ENCODE measurements at places on chromosomes 13 and 19.

- no peak for DNase-seq
Measured at GRCh38 chr19:20273951-20274570, 107.0 kb downstream of the ZNF486 start.

- DNase-seq: no peak
Measured at GRCh38 chr19:39299404-39299803, 3.2 kb downstream of the IFNL1 start.

- no peak for DNase-seq
Measured at GRCh38 chr13:48255954-48256353, 22.9 kb downstream of the ITM2B start.

GRCh38 chr13:94753327-94753726 is 41.0 kb upstream of the SOX21 start:
- DNase-seq: no peak

GRCh38 chr13:97226788-97227627 is 4.9 kb downstream of the MBNL2 start:
- peak; percentile 67 for DNase-seq

GRCh38 chr13:21636656-21637055 is 32.7 kb upstream of the MICU2 start:
- DNase-seq: no peak

DNA sequence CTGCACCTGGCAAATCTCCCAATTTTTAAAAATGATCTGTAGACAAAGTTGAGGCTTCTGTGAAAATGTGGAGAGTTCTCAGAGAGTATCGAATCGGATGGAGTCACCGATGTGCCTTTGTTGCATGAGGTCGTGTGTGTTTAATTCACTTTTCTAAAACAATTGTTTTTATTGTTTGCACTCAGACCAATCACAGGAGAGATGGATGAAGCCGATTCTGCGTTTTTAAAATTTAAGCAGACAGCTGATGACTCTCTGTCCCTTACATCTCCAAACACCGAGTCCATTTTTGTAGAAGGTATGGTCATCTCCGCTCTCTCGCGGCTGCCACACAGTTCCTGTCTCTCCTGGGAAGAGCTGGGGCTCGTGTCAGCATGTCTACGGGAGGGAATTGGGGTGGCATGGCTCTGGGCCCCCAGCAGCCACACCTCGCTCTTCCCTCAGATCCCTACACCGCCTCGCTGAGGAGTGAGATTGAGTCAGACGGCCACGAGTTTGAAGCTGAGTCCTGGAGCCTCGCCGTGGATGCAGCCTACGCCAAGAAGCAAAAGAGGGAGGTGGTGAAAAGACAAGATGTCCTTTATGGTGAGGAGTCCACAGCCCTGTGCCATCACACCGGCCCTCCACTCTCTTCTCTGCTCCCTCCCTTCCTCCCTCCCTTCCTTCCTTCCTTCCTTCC is 47.2 kb downstream of the PEX11G start:
- DNase-seq: no peak

DNA sequence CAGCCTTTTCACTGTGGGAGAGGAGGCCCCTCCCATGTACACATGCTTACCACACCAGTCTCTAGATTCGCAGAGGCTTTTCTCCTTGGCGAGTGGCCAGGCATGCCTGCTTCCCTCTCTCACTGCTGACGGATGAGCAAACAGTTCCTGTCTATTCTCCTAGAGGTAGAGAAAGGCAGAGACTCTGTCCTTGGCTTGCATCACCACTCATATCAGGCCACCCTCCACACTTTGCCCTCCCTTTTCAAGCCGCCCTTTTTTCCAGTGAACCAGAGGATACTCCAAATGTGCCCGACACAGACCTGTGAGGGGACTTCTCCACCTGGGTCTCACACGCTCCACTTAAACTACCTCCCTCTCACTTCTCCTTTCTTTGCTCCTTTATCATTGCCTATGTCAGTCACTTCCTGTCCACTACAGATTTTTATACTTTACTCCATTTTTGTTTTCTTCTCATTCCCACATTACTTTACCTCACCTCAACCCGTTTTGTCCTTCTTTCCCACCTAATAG is 284.6 kb downstream of the DNAJC15 start:
- DNase-seq: peak; percentile 89

DNA sequence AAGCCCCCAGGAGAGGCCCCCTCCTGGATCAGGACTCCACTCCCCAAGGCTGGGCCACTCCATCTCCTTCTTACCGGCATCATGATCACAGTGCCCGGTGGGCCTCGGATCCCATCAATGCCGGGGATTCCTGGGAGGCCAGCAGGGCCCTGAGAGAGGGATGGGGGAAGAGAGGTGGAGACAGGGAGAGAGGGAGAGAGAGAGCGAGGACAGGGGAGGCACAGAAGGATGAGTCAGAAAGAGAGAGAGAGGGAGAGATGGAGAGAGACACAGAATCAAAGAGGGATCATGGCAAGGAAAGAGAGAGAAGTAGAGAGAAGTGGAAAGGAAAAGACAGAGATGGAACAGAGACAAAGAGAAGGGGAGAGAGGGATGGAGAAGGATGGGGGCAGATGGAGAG is 13.8 kb downstream of the COL5A3 start:
- DNase-seq: no peak

DNA sequence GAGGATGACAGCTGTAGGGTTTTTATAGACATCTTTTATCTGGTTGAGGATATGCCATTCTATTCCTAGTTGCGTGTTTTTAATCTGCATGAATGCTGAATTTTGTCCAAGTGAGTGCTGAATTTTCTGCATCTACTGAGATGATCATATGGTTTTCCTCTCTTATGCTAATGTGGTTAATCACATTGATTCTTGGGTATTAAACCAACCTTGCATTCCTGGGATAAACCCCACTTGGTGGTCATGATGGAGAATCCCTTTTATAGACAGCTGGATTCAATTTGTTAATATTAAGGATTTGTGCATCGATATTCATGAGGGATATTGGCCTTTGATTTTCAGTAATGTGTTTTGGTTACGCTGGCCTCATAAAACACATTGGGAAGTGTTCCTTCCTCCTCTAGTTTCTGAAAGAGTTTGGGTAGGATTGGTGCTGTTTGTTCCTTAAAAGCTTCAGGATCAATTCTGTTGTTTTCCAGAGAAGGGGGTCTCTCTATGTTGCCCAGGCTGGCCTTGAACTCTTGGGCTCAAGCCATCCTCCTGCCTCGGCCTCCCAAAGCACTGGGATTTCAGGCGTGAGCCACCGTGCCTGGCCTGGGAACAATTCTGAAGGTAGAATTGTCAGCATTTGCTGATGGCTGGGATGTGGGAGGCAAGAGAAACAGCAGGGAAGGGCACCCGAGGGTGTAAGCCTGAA is 7.3 kb upstream of the LINGO3 start:
- DNase-seq: no peak

DNA sequence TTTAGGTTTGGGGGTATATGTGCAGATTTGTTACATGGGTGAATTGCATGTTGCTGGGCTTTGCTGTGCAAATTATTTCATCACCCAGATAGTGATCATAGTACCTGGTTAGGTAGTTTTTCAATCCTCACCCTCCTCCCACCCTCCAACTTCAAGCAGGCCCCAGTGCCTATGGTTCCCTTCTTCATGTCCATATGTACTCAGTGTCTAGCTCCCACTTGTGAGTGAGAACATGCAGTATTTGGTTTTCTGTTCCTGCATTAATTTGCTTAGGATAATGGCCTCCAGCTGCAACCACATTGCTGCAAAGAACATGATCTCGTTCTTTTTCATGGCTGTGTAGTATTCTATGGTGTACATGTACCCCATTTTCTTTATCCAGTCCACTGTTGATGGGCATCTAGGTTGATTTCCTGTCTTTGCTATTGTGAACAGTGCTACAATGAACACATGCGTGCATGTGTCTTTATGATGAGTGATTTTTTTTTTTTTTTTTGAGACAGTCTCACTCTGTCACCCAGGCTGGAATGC is 42.9 kb upstream of the POMP start:
- no peak for DNase-seq

- no peak for DNase-seq
Measured at GRCh38 chr19:24059563-24060295, 27.3 kb upstream of the ZNF254 start.

DNA sequence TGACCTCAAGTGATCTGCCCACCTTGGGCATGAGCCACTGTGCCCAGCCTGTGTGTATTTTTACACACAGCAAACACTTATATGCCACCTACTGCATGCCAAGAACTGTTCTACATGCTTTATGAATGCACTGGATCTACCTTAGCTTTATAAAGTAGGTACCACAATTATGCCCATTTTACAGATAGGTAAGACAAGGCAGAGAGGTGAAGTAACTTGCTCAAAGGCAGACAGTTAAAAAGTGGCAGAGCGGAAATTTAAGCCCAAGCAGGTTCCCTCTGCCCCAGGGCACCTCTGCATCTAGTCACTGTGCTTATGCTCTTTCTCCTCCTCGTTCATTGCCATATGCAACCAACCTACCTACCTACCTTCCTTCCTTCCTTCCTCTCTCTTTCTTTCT is 10.5 kb downstream of the ADAMTS10 start:
- no peak for DNase-seq

GRCh38 chr19:49216071-49216470 is 58.5 kb downstream of the TRPM4 start:
- DNase-seq: no peak

GRCh38 chr13:71477735-71478134 is 389.3 kb downstream of the DACH1 start:
- DNase-seq: no peak

DNA sequence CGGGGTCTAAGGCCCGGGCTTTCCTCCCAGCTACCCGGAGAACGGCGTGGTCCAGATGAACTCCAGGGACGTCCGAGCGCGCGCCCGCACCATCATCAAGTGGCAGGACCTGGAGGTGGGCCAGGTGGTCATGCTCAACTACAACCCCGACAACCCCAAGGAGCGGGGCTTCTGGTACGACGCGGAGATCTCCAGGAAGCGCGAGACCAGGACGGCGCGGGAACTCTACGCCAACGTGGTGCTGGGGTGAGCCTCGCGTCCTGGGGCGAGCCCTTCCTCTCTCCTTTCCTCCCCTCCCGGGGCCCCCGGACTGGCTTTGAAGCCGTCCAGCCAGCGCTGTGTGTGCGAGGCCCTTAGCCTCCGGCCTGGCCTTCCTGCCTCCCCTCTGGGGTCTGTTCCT is 23.4 kb downstream of the UHRF1 start:
- DNase-seq: no peak

DNA sequence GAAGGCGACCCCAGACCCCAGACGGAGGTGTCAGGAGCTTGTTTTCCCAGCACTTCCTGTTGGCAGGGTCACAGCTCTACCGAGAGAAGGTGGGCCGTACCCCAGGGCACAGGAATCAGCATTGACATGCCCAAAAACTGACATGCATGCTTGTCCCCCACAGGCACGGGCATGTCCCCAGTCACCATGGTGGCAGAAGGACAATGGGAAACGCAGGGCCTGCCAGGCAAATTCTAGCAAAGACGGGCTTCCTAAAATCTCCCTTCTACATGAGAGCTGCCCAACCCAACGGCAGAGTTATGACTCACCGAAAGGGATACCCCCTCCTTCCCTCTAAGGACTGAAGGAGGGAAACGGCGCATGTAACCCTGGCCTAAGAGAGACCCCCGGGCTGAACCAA is 18.5 kb downstream of the TSHZ3 start:
- DNase-seq: no peak

DNA sequence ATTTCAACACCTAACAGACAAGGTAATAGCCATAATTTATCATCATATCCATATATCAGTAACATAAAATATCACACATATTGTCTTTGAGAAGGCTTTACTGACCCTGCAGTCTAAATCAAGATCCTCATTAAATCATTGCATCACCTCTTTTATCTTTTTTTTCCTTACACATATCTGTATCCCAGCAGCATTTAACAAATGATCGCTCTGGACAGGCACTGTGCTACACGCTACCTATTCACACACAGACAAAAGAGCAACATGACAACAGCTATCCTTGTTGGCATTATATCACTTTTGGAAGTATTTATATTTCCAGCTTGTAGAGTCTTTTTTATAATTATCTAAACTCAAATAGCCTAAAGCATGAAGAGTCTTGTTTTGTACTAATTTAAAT is 73.3 kb upstream of the NBEA start:
- DNase-seq: no peak

DNA sequence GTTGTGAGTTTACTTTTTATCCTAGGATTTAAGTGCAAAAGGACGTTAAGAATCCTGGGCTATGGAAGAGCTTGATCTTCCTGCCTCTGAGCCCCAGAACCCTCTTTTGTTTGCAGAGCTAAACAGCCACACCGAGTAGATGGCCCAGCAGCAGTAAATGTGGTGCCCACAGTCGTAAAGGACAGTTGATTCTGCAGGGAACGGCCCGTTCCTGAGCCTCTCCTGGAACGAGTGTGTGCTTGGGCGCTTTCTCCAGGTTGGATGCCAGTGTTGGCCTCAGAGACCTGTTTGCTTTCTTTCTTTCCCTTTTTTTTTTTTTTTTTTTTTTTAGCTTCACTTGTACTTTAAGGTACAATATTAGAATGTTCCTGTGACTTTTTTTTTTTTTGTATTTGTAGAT is 41.7 kb downstream of the SPATA13 start:
- no peak for DNase-seq

- DNase-seq: no peak
Measured at GRCh38 chr19:42424345-42424707, 2.9 kb downstream of the LIPE start.

DNA sequence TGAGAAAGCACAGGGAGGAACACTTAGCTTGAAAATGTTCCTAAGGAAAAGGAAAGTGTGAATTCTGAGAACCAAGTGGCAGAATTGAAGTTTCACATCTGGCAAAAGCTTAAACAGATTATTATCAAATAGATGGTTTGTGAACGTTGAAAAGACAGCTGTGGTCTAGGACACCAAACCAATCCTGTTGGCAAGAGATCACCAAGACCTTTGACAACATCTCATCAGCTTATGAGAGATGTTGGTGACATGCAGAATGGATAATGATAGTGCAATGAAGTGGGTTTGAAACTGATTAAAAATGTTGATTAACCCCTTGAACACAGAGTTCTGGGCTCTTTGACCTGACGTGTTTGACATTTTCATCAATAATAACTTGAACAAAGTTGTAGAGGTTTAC is 74.6 kb upstream of the GPR183 start:
- no peak for DNase-seq

DNA sequence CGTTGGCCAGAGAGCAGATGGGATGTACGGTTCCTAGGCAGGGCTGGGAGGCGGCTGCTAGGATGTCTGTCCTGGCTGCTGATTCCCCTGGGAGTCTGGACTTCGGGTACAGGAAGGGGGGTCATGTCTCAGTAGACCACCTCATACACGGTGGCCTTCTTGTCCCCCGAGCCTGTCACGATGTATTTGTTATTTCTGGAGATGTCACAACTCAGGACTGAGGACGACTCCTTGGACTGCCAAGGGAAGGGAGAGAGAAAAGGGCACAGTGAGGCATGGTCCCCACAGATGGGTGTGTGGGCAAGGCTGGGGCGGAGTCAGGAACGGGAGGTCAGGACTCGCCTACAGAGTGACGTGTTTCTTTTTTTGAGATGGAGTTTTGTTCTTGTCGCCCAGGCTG is 20.4 kb downstream of the TLE6 start:
- no peak for DNase-seq

Measured in common myeloid progenitor, CD34-positive (primary cell).